ENCODE measurements at places on chromosomes 16 and 17. TPM values are rescaled to one million over a fixed set of nuclear protein-coding genes. Genes with fewer than 3 reads are reported as not detected.

DNA sequence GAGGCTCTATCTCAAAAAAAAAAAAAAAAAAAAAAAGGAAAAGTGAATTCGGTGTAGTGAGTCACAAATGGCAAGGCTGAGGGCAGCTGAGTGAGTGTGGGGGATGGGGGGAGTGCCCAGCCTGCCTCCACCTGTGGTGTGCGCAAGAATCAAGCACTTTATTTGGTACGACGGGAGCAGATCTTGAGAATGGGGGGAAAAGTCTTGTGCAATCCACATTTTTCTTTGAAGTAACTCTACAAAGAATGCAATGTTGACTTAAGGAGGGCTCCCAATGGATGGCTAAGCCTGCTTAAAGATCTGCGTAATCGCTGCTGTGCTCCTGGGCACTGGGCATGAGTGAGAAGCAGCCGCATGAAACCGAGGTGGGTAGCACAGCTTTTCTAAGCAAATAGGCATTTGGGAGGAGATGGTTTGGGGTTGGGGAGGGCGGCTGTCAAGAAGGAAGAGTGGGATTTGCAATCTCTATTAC is 28.2 kb downstream of the ATP2C2 start:
- no peak overlapping the region for H3K4me3 ChIP-seq
- H3K27ac ChIP-seq = no peak overlapping the region
- no peaks in the 10 kb centered on the region for H3K4me1 ChIP-seq
- no peaks in the 10 kb centered on the region for H3K36me3 ChIP-seq
- DNase-seq = peak; percentile 5

- H3K4me3 ChIP-seq = no peak overlapping the region
- H3K36me3 ChIP-seq = no peaks in the 10 kb centered on the region
- DNase-seq = no peak
- H3K4me1 ChIP-seq = no peaks in the 10 kb centered on the region
- peaks cover 37% of the 10 kb centered on the region for H3K27me3 ChIP-seq
- H3K27ac ChIP-seq = no peak overlapping the region
These were observed 10.4 kb upstream of the RUNDC3A start for GRCh38 chr17:44297975-44298374.

DNA sequence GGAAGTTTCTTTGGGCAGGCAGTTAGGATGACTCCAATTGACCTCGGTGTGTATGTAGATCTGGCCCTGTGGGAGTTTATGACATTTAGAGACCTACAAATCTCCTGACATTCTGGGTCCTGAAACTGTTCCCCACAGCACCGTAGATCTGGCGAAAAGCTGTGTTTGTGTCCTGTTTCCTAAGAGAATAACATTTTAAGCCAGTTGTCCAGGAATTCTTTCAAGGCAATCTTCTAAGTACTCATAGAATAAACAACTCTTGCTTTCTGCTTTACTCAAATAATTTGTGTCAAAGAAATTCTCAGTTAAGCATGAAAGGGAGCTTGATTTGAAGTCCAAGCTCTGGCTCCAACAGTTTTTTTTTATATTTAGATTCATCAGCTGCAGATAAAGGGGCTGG is 78.5 kb upstream of the ELAC2 start:
- no peak for DNase-seq
- H3K27me3 ChIP-seq = peaks cover 5% of the 10 kb centered on the region
- no peak overlapping the region for H3K4me3 ChIP-seq
- no peaks in the 10 kb centered on the region for H3K4me1 ChIP-seq

GRCh38 chr17:30211371-30211770 is 24.1 kb downstream of the SLC6A4 start:
- H3K27ac ChIP-seq = no peak overlapping the region
- DNase-seq = no peak
- no peaks in the 10 kb centered on the region for H3K4me1 ChIP-seq
- no peak overlapping the region for H3K4me3 ChIP-seq
- peaks cover 37% of the 10 kb centered on the region for H3K27me3 ChIP-seq

DNA sequence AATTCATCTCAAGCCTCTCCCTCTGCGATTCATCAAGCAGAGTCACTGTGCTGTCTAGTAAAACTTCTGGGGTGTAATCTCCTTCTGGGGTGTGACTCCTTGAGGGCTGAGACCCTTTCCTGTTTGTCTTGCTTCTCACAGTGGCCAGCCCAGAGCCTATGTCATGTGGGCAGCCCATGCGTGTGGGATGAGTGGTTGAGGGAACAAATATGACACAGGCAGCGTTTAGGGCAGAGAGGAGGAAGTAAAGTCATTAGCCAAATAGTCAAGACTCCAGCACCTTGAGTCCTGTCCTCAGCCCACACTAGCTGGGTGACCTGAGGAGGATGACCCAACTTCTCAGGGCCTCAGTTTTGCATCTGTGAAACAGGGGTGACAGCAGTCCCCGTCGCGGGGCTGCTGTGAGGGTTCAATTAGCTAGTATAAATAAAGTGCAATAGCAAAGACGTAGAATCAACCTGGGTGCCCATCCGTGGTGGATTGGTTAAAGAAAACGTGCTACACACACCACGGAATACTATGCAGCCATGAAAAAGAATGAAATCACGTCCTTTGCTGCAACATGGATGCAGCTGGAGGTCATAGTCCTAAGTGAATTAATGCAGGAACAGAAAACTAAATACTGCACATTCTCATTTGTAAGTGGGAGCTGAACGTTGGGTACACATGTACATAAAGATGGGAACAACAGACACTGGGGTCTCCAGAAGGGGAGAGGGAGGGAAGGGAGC is 4.5 kb upstream of the ITGAX start:
- H3K27me3 ChIP-seq = no peaks in the 10 kb centered on the region
- DNase-seq = no peak
- no peak overlapping the region for H3K4me3 ChIP-seq
- H3K36me3 ChIP-seq = no peaks in the 10 kb centered on the region

- H3K27me3 ChIP-seq = peaks cover 62% of the 10 kb centered on the region
- H3K4me3 ChIP-seq = no peak overlapping the region
- no peak for DNase-seq
- no peaks in the 10 kb centered on the region for H3K36me3 ChIP-seq
These were observed 8.2 kb downstream of the TBX21 start for GRCh38 chr17:47741109-47741792.

DNA sequence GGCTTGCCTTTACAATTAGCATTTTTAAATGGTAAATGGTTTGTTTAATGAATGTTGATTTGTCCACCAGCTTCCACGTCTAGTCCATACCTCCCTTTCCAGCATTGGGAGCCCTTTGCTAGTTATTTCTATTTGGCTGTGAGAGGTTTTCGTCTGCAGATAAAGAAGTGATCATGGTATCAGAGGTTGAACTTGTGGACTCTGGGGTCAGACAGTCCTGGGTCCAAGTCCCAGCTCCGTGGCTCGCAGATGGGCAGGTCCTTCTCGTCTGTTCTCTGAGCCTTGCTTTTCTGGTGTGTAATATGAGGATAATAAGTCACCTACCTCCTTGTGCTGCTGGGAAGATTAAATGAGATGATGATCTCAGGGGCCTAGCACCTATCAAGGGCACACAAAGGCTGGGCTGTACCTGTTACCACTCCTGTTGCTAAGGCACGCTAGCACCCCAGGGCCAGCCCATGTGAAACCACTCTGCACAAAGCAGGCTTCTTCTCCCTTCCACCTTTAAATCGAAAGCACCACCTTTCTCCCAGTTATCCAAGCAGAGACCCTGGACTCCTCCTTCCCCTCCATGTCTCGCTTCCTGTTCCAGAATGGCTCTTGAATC is 103.9 kb downstream of the GNAO1 start:
- peak overlapping the region; percentile 41 for H3K27ac ChIP-seq
- H3K4me3 ChIP-seq = no peak overlapping the region
- H3K27me3 ChIP-seq = peaks cover 5% of the 10 kb centered on the region
- no peaks in the 10 kb centered on the region for H3K36me3 ChIP-seq

DNA sequence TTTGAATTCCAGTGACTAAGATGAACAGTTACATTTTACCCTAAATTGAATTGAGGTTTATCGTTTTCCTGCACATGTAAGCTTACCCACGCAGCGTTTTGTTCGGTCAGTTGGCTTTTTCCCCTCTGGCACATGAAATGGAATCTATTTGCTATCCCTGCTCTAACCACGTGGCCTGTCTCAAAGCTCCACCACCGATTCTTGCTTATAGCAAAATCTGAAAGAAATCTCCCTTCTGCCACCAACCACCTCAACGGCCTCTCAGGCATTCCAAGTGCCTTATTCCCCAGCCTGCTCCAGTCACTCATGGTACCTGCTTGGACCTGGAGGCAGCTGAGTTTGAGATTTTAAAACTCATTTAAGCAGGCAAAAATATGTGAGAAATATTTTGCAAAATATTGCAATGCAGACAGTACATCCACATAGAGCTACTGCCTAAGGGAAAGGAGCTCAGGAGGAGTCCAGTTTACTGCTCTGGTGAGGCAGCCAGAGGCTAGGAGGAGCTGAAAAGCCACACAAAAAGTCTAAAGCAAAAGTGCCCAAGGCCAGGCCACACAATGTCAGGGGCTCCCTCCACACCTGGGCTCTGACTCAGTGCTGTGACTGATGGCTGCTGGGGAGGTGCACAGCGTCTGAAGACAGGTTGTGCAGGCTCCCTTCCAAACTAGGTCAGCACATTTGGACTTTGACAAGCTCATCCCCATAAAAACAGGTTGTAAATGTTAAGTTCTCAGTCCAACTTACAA is 26.4 kb downstream of the ARHGAP17 start:
- H3K4me3 ChIP-seq = no peak overlapping the region
- no peaks in the 10 kb centered on the region for H3K36me3 ChIP-seq
- H3K4me1 ChIP-seq = peaks cover 41% of the 10 kb centered on the region
- H3K27ac ChIP-seq = peak overlapping the region; percentile 90
- DNase-seq = peak; percentile 76
- H3K27me3 ChIP-seq = no peaks in the 10 kb centered on the region

GRCh38 chr16:78092758-78093157 is 6.7 kb upstream of the WWOX start:
- no peaks in the 10 kb centered on the region for H3K4me1 ChIP-seq
- H3K27me3 ChIP-seq = peaks cover 3% of the 10 kb centered on the region
- H3K27ac ChIP-seq = no peak overlapping the region

DNA sequence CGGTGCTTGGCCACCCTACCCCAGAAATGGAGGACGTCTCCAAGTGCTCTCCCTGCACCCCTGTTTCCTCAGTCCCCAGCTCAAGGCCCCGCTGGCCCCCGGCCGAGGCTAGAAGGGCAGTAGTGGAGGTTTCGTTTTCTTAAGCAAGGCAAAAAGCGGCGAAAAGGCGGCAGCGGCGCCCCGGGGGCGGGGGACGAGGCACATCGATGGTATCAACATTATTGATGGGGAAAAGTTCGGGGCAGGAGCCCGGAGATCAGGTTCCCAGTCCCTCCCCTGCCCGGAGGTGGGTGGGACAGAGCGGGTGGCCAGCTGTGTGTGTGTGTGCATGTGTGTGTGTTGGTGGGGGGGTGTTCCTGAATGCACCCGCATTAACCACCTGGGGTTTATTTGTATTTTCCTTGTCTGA is 4.1 kb upstream of the SALL1 start:
- peaks cover 3% of the 10 kb centered on the region for H3K27me3 ChIP-seq
- no peak for DNase-seq
- peak overlapping the region; percentile 90 for H3K27ac ChIP-seq
- H3K4me1 ChIP-seq = peaks cover 7% of the 10 kb centered on the region

DNA sequence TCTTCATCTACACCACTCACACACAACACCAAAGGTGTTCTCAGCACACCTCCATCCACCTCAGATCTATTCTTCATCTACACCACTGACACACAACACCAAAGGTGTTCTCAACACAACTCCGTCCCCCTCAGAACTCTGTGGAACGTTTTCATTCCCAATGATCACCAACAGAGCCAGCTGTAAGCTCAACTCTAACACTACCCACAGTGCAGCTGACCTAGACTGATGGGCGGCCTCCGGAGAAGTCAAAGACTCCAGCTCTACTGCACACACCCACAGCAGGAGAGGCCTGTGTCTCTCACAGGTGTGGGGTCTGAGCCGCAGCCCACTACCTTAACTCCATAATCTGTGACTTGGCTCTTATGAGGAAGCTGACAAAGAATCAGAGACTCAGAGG is 50.7 kb downstream of the ANKRD11 start:
- H3K27ac ChIP-seq = no peak overlapping the region
- peaks cover 33% of the 10 kb centered on the region for H3K4me1 ChIP-seq
- no peaks in the 10 kb centered on the region for H3K27me3 ChIP-seq
- DNase-seq = no peak
- H3K36me3 ChIP-seq = peaks cover 5% of the 10 kb centered on the region
- no peak overlapping the region for H3K4me3 ChIP-seq

GRCh38 chr17:75521951-75522727 is 3.4 kb upstream of the LLGL2 start:
- peaks cover 14% of the 10 kb centered on the region for H3K27me3 ChIP-seq
- H3K4me3 ChIP-seq = no peak overlapping the region
- peak; percentile 66 for DNase-seq
- no peak overlapping the region for H3K27ac ChIP-seq

GRCh38 chr17:74431568-74432423 is at the start of gene GPRC5C:
Gene GPRC5C (plus strand): TSS chr17:74432088. CDS start chr17:74439777, 7,689 bp downstream.
- H3K27me3 ChIP-seq = peaks cover 9% of the 10 kb centered on the region
- no peak for DNase-seq
- no peaks in the 10 kb centered on the region for H3K36me3 ChIP-seq
- no peak within 1 kb of the TSS for H3K27ac ChIP-seq
- H3K4me3 ChIP-seq = no peak within 1 kb of the TSS

- H3K27ac ChIP-seq = peak within 1 kb of the TSS; percentile 93
- DNase-seq = peak; percentile 80
- H3K4me3 ChIP-seq = peak within 1 kb of the TSS; percentile 88
- no peaks in the 10 kb centered on the region for H3K27me3 ChIP-seq
- peaks cover 20% of the 10 kb centered on the region for H3K4me1 ChIP-seq
These were observed at the start of gene P3H4 for GRCh38 chr17:41811549-41812380. Gene P3H4 (minus strand): TSS chr17:41811949. CDS start chr17:41811915, 34 bp downstream.

DNA sequence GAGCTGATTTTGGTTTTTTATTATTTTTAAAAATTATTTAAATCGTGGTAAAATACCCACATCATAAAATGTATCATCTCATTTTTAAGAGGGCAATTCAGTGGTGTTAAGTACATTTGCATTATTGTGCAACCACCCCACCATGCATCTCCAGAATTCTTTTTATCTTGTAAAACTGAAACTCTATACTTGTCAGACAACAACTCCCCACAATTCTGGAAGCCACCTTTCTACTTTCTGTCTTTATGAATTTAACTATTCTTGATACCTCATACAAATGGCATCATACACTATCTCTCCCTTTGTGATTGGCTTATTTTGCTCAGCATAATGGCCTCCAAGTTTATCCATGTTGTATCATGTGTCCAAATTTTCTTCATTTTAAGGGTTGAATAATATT is 97.9 kb downstream of the HS3ST3B1 start:
- no peak for DNase-seq
- H3K27me3 ChIP-seq = no peaks in the 10 kb centered on the region
- no peak overlapping the region for H3K4me3 ChIP-seq
- H3K36me3 ChIP-seq = no peaks in the 10 kb centered on the region
- no peaks in the 10 kb centered on the region for H3K4me1 ChIP-seq

Gene RASL10B
- total RNA-seq = 3.6 TPM

Gene ZC3H18
- 4.2 TPM for total RNA-seq

Gene NUP88
- 80.5 TPM for total RNA-seq

Gene CA10
- total RNA-seq = not detected

Gene NME1
- total RNA-seq = 261 TPM

All from IMR-90 (cell line).